ENCODE measurements at places on chromosomes 1 and 21. TPM values are rescaled to one million over a fixed set of nuclear protein-coding genes. Genes with fewer than 3 reads are reported as not detected.

TSTD1 gene
- 3.4 TPM for total RNA-seq

RHEX gene
- not detected for total RNA-seq

B3GALT5 gene
- total RNA-seq, result 1.1 TPM

OR2T11 gene
- total RNA-seq, result not detected

CACNA1S gene
- total RNA-seq, result not detected

FCGR3A gene
- not detected for total RNA-seq

SMIM1 gene
- 0.55 TPM for total RNA-seq

HSD11B1 gene
- 10.6 TPM for total RNA-seq

SLC35D1 gene
- total RNA-seq, result 20.4 TPM

MROH9 gene
- total RNA-seq, result under 0.01 TPM

SPRR1B gene
- not detected for total RNA-seq

Data from uterine smooth muscle cell (primary cell).